ENCODE measurements at places on chromosomes 1 and 21.

DNA sequence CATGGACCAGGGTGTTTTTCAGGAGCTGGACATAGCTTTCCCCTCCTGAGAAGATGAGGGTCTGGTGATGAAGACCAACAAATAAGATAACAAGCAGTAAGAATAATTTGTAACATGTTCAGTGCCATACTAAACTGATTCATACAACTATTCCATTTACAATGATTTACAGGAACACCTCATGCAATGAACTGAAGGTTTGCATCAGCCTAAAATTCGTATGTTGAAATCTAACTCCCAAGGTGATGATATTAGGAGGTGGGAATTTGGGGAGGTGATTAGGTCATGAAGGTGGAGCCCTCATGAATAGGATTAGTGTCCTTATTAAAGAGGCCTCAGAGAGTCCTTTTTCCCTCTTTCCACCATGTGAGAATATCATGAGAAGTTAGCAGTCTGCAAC lies 15.9 kb upstream of the NIBAN1 start:
- no peak for DNase-seq

GRCh38 chr1:16026723-16027484 lies 5.1 kb downstream of the CLCNKA start:
- no peak for DNase-seq

DNA sequence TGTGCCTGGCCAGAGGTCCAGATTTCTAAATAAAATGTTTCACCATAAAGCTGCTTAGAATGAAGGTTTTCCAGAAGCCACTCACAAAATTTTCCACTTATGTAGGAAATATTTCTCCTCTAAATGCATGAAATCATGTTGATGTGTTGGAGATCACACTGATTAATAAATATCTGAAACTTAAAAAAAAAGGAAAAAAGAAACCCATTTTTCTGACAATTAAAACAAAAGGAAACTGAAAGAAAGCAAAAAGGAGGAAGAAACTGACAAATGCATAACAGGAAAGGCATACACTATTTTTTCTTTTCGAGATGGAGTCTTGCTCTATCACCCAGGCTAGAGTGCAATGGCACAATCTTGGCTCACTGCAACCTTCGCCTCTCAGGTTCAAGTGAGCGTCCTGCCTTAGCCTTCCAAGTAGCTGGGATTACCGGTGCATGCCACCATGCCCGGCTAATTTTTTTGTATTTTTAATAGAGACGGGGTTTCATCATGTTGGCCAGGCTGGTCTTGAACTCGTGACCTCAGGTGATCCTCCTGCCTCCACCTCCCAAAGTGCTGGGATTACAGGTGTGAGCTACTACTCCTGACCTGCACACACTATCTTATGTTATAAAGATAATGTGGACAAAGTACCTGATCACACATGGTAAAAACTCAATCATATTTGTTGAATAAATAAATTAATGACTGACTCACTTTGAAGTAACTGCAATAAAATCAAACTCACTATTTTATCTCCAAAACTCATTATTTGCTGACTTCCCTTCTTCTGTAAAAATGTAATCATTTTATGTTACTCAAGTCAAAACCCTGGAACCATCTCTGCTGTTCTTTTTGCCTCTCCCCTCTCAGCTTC lies 149.8 kb upstream of the NR5A2 start:
- DNase-seq: no peak

GRCh38 chr1:51689643-51690042 lies 72.8 kb downstream of the OSBPL9 start:
- no peak for DNase-seq

DNA sequence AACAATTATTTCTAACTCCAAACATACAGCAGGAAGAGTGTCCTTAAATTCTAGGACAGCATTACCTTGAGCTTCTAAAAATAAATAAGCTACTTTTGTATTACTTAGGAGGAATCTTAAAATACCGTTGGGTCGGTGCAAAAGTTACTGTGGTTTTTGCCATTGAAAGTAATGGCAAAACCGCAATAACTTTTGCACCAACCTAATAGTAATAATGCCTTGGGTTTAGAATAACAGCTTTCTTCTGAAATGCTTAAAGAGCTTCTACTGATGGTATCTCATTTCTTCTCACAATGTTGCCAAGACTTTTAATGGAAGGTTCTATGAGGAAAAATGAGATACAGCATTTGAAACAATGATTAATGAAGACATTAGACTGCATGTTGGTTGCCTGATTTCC lies 179.9 kb downstream of the SEC16B start:
- DNase-seq: no peak

DNA sequence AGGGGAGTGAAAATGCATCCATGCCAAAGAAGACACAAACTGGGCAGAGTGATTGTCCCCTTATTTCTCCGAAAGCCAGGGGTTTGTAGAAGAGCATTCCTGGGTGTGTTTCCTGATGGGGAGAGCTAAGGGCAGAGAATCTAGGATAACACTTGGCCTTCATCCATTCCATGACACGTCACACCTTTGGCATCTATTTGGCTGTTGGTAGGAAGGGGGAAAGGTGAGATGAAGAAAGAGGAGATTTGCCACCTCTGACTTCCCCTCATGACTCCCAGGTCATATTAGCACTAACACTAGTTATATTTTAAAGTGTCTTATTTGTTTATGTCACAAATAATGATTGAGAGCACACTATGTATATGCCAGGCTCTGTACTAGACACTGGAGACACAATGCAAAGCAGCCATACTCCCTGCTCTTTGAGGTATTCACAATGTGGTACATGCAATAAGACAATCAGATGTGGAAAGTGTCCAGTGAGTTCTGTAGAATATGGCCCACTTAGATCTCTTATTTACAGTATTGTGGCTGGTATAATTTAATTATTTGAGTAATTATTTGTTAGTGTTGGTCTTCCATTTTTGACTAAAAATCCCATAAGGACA lies 54.5 kb upstream of the GADD45A start:
- DNase-seq: no peak

DNA sequence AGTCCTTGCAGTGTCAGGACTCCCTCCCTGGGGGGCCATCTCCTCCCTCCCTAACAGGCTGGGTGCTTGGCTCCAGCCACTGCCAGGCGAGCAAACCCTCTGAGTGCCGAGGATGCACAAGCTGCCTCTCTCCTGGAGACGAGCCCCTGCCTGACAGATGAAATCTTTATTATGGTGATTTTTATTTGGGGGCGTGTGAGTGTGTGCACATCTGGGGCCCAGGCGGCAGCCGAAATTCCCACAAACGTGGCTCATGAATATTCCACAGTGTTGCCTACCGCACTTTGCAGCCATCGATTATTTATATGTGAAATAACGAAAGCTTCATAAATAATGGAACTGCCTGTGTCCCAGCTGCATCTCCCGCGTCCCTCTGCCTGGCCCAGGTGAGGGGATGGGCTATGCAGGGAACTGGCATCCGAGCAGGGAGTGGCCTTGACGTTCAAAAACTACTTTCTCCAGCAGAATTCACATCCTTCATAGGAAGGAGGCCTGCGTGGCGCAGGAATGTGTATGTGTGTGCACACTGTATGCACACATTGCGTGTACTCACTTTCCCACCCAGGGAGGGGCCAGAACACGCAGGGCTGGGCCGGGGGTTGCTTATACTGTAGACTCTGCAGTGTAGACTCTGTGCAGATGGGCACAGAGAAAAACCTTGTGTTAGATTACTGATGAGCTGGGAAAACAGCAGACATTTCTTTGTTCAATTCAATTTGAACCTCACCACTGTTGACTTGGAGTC lies 73.1 kb downstream of the UBIAD1 start:
- no peak for DNase-seq

DNA sequence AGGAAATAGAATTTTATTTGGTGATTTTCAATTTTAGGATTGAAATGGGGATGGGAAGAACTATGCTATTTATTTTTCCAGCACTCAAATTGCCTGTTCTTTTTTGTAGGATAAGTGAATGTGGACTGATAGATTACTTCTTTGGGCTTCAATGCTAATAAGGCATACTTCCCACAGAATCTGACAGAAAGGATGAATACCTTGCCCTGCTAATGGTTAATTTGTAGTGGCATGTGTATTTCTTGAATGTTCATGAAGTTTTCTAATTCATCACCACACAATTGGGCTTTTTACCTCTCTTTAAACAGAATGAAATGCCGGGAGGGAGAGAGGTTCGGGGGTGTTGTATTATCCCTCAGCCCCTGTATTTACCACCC lies 369.1 kb upstream of the ADGRL2 start:
- DNase-seq: no peak

- no peak for DNase-seq
Observed at GRCh38 chr1:203422656-203423055, 53.0 kb upstream of the PRELP start.

- no peak for DNase-seq
Observed at GRCh38 chr1:53725238-53725689, 13.7 kb downstream of the GLIS1 start.

DNA sequence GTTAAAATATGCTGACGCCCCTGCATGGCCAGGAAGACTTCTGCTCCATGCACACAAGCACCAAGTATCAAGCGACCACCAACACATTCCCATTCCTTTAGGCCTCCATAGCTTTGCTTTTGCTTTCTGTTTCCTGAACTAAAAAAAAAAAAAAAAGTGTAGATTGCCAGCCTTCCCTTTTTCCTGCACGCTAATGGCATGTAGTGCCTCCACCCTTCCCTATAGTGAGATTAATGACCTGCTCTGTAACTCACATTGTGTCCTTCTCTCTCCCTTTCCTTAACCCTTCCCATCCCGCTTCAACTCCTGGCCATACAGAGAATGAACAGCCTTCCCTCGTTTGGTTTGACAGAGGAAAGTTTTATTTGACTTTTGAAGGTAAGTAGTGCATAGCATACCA lies 57.1 kb upstream of the DYNLT5 start:
- no peak for DNase-seq

DNA sequence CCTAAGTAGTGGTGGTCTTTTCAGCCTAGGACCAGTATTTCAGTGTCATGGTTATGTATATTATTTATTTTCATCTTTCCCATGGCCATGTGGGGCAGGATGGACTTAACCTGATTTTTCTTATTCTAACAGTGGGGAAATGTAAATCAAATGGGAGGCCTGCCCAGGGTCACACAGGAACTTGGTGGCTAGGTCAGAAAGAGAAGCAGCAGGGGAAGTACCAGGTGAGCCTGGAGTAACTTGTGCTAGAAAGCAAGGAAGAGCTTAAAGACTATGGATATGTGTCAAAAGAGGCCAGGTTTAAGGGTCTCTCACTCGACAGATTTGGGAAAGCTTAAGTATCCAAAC lies 936 bp downstream of the ZFP69B start:
- DNase-seq: no peak

GRCh38 chr1:48251821-48252220 lies 29.3 kb downstream of the SLC5A9 start:
- DNase-seq: no peak

- peak; percentile 72 for DNase-seq
Observed at GRCh38 chr1:182391362-182392049, at the start of gene GLUL. Gene GLUL (minus strand): TSS chr1:182391790. CDS start chr1:182388737, 3,053 bp downstream.

DNA sequence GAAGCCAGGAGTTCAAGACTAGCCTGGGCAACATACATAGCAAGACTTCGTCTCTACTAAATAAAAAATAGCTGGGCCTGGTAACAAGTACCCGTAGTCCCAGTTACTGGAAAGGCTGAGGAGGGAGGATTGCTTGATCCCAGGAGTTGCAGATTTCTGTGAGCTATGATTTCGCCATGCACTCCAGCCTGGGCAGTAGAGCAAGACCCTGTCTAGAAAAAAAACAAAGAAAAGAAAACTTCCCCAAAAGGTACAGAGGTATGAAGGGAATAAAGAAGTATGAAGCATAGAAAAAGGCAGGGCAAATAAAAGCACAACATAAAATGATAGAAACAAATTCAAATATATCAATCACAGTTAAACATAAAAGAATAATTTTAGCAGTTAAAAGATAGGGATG lies 28.7 kb downstream of the RPRD2 start:
- no peak for DNase-seq

DNA sequence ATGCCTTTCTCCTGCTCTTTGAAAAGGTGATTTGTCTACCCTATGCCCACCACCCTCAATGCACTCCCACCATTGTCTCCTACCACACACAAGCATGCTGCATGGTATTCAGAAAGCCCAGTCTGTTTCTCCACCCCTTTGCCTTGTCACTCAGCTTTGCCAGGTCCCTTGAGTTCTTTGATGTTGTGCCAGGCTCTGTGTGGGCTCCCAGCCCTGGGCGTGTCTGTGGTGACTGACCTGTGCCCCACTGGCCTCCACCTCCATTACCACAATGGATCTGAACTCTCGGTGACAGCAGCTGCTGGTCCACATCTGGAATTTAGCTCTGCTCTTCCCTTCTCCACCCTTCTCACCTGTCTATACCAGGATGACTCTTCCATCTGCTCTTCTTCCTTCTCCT lies 34.9 kb downstream of the ATP2B4 start:
- no peak for DNase-seq

DNA sequence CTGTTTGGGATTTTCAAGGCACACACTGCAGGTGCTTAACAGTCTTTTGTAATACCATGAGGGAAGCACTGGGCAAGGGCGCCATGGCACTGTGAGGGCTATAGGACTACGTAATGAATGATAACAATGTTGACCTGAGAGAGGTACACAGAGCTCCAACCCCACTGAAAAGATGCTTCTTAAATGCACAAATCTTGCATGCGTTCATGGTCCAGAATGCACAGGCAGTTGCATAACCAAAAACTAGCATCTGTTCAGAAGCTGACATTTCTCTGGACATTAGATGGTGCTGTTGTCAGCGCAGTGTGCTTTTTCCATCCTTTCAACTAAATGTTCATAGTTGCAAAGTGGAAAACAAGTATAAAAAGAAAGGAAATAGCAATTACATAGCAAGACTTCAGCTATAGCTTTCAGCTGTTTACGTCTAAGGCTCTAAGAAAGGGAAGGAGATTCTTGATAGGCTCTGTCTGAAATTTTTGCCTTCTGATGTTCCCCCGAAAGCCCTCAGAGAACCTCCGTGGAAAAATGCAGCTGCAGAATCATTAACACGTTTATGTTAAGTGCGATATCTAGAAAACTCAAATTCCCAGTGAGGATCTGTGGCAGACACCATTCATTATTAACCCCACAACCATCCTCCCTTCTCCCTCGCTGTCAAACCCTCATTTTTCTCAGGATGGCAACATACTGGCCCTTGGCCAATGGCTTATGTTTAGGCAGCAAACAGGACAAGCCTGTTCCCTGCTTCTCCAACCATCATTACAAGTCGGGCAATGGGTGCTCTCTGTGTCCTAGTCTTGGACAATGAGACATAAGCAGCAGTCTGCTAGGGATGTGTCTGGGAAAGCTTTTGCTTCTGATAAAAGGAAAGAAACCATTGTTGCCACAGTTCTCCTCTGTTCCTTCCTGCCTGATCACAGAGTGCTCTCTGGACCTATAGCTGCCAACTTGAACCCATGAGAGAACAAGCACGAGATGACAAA lies 8.2 kb upstream of the TARBP1 start:
- no peak for DNase-seq

GRCh38 chr1:220974431-220974830 lies 95.2 kb downstream of the HLX start:
- no peak for DNase-seq

- no peak for DNase-seq
Observed at GRCh38 chr1:90335558-90335957, 340.6 kb downstream of the ZNF326 start.

- no peak for DNase-seq
Observed at GRCh38 chr1:202106340-202107254, 16.1 kb upstream of the GPR37L1 start.
